AG08396 (cell line): ENCODE measurements at places on chromosomes 5 and 9.

GRCh38 chr5:141857226-141857625 is 21.0 kb downstream of the PCDH1 start:
- no peak for DNase-seq

GRCh38 chr5:172370648-172371545 is 83.4 kb downstream of the SH3PXD2B start:
- DNase-seq = peak; percentile 31

GRCh38 chr5:44089424-44090144 is 299.6 kb downstream of the FGF10 start:
- no peak for DNase-seq

DNA sequence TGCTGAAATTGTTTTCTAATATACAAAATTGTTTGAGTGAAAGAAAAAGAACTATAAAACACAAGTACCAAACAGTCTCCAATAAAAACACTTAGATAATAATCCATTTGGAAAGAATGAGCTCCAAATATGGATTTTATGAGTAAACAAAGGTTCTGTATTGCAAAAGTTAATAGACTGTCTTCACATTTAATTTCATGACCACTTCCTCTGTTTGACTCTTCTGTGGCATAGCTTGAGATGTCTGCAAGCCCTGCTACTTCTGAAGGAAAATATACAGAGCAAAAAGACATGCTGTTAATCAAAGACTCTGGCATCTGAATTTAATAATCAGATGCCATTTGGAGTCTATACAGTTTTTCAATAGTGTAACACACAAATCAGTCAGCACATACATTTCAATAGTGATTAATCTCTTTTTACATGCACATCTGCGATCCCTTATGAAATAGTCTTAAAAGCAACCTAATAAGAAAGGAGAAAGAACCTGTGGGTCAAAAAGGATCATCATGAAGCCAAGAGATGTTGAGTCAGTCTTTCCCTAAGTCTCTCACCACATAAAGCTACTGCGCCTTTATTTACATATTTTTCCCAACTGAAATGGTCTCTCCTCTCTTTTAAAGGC is 165.4 kb upstream of the LHFPL2 start:
- no peak for DNase-seq

GRCh38 chr9:129319076-129319937 is 141.2 kb upstream of the IER5L start:
- no peak for DNase-seq

GRCh38 chr9:93288891-93289883 is 105.2 kb downstream of the WNK2 start:
- peak; percentile 74 for DNase-seq

GRCh38 chr9:137426018-137426681 is 3.0 kb downstream of the NOXA1 start:
- DNase-seq = no peak
